ENCODE measurements at places on chromosomes 3 and 15. TPM values are rescaled to one million over a fixed set of nuclear protein-coding genes. Genes with fewer than 3 reads are reported as not detected.

PLAAT1 gene
- not detected for polyA plus RNA-seq

FAM81A gene
- 0.63 TPM for polyA plus RNA-seq

VPS39 gene
- polyA plus RNA-seq = 52.6 TPM

GOLGA6D gene
- polyA plus RNA-seq = not detected

AMIGO3 gene
- polyA plus RNA-seq = 3.9 TPM

TGM4 gene
- not detected for polyA plus RNA-seq

C3orf22 gene
- not detected for polyA plus RNA-seq

SRGAP3 gene
- 1.9 TPM for polyA plus RNA-seq

CFAP91 gene
- 14.9 TPM for polyA plus RNA-seq

ELL3 gene
- polyA plus RNA-seq = 1.9 TPM

Measured in pancreas (tissue), 10 donors.